GM03348 (cell line): ENCODE measurements at places on chromosomes 16 and 17.

GRCh38 chr17:3036800-3037199 lies 26.6 kb downstream of the OR1D5 start:
- DNase-seq, result no peak

- DNase-seq, result no peak
Observed at GRCh38 chr16:49788986-49789385, 66.9 kb downstream of the ZNF423 start.

GRCh38 chr16:9192746-9193145 lies 101.3 kb downstream of the HAPSTR1 start:
- DNase-seq, result no peak

GRCh38 chr16:11972128-11972527 lies 4.4 kb upstream of the SNX29 start:
- no peak for DNase-seq

GRCh38 chr17:36742267-36743000 lies 141.1 kb downstream of the MRM1 start:
- no peak for DNase-seq

DNA sequence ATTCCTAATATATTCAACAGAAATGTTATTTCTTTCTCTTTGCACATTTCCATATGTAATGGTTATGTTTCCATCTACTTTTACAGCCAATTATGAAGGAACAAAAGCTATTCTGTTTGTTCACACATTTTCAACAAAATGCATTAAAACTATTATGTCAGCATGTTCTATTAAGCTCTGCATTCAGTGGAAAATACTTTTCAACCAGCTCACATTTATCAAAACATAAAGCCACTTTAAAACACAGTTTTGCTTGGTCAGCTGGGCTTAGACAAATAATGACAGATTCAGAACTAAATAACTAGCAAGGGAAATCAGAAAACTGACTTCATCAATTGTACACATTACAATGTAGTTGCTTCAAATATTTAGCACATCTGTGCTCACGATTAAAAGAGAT lies 6.9 kb downstream of the SALL1 start:
- DNase-seq, result no peak

DNA sequence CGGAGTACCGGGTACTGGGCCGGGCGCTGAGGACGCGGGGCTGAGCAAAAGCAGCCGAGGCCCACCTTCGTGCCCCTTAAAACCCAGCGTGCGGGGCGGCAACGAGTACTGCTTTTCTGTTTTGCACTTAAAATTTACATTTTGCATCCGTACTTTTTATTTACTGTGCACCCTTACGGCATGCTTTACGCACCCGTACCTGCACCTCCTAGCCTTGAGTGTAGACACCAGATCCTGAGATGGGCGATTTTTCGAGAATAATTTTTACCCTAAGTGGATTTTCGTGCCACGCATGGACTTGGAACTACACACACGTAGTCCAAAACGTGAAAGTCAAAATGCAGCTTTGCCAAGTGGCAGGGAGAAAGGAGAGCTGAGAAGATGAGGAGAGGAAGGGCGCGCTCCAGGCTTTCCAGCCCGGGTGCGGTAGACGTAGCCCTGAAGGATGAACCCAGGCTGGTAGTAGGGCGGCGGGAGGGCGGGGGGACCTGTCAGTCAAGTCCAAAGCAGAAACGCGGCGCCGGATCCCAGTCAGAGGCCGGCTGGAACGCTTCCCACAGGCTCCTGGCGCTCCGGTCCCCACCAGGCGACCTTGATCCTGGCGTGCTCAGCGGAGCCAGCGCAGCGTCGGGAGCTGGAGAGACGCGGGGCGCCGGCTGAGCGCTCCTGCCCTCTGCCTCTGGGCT lies 1.2 kb upstream of the CBLN1 start:
- no peak for DNase-seq

GRCh38 chr16:12833926-12834325 lies 30.2 kb upstream of the CPPED1 start:
- DNase-seq, result peak; percentile 40

DNA sequence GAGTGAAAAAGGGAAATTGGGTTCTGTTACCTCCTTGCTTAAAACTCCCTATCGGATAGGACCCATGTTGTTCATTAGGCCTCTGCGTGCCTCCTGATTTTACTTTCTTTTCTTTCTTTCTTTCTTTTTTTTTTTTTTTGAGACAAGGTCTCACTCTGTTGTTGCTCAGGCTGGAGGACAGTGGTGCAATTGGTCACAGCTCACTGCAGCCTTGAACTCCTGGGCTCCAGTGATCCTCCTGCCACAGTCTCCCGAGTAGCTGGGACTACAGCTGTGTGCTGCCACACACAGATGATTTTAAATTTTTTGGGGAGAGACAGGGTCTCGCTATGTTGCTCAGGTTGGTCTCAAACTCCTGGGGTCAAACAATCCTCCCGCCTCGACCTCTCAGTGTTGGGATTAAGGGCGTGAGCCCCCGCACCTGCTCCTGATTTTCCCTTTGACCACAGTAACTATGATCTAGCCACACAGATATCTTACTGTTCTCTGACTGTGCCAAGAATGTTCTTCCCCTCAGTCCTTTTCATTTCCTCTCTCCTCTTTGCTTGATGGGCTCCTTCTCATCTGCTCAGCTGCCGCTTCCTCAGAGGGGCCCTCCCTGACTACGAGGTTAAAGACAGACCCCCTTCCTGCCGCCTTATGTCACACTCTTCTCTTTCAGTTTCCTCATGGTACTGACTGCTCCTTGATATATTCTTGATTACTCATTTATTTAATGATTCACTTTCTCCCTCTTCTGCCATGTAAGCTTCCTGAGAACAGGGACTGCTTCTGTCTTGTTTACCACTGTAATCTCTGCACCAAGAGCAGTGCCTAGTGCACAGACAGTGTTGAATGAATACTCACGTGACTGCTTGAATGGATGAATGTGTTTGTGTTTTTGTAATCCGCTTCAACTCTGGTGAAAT lies 44.3 kb downstream of the LCMT1 start:
- no peak for DNase-seq

- DNase-seq, result no peak
Observed at GRCh38 chr16:5036228-5037156, 2.8 kb upstream of the NAGPA start.

DNA sequence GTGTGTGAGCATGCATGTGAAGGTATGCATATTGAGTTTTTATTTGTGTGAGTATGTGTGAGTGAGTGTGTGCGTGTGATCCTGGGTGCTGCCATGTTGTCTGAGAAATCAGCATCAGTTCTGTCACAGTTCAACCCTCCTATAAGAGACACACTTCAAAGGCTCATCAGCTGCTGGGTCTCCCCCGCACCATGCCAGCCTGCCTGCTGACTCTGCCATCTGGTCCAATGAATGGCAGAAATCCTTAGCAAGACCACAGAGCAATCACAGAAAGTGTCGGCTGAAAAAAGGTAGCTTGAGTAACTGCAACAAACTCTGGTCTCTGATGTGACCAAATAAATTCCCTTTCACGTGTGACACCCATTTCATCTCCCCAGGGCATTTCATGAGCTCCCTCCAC lies 381.8 kb upstream of the MAF start:
- no peak for DNase-seq

DNA sequence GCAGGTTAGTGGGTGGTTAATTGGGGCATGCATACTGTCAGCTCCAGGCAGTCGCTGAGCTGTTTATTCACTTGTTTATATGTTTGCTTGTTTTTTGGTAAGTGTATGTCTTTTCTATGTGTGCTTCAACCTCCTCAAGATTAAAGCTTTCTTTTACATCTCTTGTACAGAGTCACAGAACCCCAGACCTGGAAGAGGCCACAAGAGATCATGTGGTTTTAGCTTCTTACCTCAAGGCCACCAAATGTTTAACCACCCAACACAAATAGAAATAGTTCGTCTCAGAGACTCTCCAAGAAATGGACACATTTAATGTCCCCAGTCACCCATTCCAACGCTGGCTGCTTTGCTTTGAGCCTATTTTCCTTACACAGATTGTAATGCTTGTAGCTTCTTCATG lies 11.8 kb upstream of the TMEM98 start:
- no peak for DNase-seq

DNA sequence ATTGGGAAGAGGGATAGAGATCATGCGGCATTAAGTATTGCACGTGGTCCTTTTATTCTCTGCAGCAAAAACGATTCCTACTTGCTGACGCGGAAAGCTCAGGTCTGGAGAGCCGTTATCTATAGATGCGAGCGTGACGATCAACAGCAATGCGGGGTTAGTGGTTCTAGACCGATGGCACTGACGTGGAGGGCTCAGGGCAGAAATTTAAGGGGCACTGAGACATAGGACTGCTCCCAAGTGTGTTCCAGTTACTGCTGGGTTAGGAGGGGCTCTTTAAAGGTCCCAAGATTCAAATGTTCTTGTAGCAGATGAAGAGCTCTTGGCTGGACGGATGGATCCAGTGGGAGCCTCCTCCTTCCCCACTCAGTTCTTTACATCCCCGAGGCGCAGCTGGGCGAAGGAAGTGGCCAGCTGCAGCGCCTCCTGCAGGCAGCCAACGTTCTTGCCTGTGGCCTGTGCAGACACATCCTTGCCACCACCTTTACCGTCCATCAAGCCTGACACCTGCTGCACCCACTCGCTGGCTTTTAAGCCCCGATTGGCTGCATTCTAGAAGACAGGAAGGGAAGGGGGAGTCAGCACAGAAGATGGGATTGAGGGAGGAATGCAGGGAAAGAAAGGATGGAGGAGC lies 732 bp upstream of the EXOSC6 start:
- no peak for DNase-seq

DNA sequence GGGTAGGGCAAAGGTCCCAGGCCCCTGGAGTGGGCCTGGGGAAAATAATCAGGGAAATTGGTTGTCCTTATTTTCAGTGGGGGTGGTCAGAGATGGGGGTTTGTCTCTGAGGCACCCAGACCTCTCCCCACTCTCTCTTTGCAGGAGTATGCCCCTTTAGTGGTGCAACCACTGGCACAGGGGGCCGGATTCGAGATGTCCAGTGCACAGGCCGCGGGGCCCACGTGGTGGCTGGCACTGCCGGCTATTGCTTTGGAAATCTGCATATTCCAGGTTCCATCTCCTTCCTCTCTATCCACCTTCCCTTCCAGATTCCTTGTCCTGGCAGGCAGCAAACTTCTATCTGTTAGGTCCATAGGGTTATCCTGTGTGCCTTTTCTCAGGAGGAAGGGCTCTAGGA lies 7.6 kb downstream of the PFAS start:
- no peak for DNase-seq

DNA sequence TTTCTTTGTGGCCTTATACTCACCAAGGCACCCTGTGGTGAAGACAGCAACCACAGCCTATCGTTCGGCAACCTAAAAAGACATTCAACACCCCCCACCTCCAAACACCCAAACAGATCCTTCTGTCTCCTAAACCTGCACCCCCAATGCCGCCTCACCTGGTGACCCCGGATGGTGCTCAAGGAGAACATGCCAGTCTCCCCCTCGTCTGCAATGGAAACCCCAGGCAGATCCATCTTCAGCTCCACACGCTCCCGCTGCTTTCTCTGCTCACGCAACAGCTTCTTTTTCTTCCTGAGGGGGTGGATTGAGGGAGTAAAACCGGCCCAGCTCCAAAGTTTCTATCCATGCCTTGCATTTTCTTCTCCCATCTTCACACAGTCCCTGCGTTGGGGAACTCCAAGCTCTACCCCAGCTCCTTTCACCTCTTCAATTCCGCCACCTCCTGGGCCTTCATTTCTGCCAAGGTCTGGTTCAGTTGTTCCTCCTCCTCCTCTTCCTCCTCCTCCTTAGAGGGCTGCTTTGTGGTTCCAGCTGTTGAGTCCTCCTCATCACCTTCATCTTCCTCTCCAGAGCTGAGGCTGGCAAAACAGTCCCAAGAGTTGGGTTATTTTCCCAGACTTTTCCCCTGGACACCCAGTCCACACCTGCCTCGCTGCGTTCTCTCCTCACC lies 3.4 kb upstream of the PSMC5 start:
- no peak for DNase-seq

GRCh38 chr17:29149431-29150064 lies 30.6 kb downstream of the MYO18A start:
- no peak for DNase-seq

GRCh38 chr17:43758497-43759174 lies at the start of gene SOST:
Gene SOST (minus strand): TSS chr17:43758791. CDS start chr17:43758741, 50 bp downstream.
- DNase-seq, result no peak

DNA sequence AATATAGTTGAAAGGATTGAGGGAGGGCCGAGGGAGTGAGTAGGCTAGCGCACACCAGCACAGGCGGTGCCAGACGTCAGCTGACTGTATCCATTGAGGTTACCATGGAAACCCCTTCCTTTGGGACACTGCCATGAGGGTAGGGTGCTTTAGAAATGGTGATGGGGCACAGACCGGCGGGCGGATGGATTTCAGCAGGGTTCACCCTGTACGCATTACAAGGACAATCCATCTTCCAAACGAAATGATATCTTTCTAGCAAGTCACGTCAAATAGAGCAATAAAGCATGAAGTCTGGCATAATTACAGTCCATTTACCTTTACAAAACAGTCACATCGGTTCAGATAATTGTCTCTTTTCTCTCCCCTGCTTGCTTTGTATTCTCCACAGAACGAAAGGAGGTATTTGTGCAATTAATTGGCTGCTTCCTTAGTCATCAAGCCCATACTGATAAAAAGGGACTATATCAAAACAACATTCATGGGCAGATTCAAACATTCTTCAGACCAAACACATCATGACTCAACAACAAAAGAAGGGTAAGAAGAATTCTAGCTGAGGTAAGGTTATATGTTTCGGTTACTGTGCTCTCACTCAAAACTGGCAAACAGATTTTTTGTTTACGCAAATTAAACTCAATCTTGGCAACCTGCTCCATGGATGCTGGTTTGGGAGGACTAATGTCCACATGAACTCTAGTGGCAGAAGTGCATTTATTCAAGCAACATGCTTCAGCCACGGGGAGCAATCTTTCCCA lies 140.6 kb downstream of the CDK5R1 start:
- no peak for DNase-seq

GRCh38 chr17:9170336-9170735 lies 149.0 kb downstream of the NTN1 start:
- DNase-seq, result no peak
